Esophagus squamous epithelium (tissue), 5 donors: ENCODE measurements at places on chromosomes 3 and 15.

DNA sequence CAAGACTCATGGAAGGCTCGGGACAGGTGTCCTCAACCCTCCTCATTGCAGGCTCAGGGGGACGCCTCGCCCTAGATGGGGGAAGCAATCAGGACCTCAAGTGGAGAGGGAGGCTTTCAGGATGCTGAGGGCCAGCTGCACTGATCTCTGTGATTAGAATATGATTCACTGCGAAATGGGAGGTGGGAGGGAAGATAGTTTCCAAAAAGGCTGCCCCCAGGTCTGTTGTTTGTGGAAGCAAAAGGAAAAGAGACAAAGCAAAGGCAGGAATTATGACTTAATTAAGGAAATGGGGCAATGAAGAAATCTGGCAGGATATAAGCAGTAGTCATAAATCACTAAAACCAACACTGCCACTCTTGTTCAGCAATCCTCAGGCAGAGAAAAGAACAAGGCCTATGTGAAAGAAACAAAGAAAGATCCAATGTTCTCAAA lies 85.6 kb upstream of the ABHD17C start:
- no peak for DNase-seq

GRCh38 chr3:13935494-13936094 lies 55.7 kb upstream of the WNT7A start:
- no peak for DNase-seq

GRCh38 chr3:9314796-9315195 lies 48.1 kb upstream of the THUMPD3 start:
- DNase-seq = no peak

GRCh38 chr3:46281551-46281950 lies 39.3 kb downstream of the CCR3 start:
- no peak for DNase-seq

DNA sequence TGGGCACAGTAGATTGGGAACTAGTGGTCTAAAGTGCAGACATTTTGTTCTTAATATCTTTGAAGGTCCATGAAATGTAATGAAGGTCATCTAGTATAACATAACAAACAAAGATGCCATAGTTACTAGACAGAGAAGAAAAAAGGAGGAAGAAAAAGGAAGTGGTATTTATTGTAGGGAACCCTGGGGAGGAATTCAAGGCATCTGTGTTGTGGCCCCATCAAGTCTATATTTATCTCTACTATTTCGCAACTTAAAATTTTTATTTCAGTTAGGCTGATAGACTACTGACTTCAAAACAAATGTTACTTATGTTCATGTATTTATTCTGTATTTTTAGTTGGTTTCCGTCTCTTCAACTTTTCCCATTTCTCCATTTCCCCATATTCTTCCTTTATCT lies 48.9 kb upstream of the ZDHHC23 start:
- no peak for DNase-seq

DNA sequence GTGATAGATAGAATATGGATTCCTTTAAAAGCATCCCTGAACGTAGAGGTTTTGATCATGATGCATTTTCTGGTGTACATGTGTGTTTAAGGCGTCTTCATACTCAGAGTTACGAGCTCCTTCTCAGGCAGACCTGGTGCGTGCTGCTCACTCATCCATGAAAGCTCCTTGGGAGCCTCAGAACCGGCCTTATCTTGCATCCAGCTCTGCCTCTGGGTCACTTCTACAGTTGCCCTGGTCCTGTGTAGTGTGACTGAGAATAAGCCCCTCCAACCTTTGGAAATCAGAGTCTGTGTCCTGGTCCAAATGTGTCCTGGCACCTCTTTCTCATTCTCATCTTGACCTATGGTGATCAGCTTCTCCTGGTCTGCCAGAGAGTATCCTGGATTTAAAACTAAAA lies 17.3 kb upstream of the RARRES1 start:
- no peak for DNase-seq

DNA sequence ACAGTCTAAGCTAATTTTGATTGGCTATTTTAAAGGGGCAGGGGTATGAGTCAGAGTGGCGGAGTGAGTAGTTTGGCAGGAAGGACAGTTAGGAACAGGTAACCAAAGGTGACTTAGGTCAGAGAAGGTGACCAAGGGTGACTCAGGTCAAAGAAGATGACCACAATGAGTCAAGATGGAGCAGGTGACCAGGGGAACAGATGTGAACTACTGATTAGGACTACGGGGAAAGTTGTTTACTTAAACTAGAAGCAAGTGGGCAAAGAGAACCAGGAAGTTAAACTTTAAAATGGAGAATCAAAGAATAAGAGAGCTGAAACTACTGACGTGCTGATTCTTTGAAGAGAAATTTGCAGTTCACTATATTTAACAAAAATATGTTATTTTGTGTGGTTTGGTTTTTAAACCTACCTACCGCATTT lies 14.1 kb upstream of the CA12 start:
- no peak for DNase-seq

DNA sequence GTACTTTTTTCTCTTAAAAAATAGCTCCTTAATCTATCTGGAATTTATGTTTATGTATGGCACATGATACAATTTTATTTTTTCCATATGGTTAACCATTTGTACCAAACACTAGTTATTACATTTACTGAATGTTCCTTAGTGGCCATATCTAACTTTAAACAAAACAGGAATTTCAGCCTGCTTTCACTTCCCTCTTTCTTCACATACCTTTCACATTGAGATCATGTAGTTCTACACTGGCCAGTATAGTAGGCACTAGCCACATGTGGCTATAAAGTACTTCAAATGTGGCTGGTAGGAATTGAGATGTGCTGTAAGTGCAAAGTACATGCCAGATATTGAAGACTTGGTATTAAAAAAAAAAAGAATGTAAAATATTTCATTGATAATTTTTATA lies 4.7 kb upstream of the RYK start:
- no peak for DNase-seq

GRCh38 chr3:49295489-49296058 lies 18.5 kb upstream of the C3orf62 start:
- no peak for DNase-seq

DNA sequence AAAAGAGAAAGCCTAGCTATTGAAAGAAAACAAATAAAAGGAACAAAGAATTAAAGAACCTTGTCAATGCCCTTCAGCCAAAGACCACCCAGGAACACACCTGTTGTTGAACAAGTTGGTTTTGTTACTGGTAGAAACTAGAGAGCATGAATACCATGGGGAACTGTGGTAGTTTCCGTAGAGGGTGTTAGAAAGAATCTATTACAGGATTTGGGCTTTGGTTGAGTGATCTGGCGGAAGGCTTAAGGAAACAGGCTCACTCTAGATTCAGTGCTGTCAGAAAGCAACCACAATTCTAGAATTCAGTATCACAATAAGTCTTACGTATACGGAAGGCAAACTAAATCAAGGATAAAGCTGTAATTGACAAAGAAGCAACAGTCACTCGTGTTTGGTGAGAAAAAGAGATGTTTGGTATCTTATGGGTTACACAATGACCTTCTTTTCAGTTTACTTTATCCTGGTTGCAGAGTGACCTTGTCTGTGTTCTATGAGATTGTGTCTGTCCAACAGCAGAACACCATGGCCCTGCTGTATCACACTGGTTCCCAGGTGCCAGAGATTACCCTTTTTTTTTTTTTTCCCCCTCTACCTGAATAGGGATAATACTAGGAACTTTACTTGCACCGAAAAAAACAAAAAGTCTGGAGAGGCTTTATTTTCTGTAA lies 265.9 kb downstream of the SHQ1 start:
- no peak for DNase-seq

- DNase-seq = no peak
These were observed 179.4 kb downstream of the SATB1 start for GRCh38 chr3:18245721-18246120.

DNA sequence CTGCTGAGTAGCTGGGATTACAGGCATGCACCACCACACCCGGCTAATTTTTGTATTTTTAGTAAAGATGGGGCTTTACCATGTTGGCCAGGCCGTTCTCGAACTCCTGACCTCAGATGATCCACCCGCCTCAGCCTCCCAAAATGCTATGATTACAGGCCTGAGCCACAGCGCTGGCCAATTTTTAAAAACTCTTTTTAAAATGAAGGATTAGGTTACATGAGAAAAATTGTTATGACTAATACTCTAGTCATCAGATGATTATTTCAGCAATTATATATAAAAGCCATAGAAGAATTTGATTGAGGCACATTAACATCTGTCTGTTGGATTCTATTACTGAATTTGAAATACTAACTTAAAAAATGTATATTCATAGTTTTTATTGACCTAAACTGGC lies 134.1 kb upstream of the MNS1 start:
- DNase-seq = no peak

DNA sequence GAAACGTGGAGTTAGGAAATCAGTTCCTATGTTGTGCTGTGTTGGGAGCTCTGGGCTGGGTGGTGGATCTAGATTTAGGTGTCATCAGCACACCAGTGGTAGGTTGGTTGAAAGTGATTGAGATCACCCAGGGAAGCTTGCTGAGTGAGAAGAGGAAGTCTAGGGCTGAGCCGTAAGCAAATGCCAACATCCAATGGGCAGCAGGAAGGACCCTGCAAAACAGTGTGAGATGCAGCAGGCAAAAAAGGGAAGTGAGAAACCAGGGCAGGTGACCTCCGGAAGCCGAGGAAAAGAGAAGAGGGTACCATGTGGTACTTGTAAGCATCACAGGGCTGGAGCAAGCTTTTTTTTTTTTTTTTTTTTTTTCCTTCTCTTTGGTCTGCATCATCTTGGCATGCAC lies 15.9 kb upstream of the COPG1 start:
- DNase-seq = peak; percentile 15

- no peak for DNase-seq
These were observed 103.7 kb downstream of the FRMD4B start for GRCh38 chr3:69282181-69282580.

GRCh38 chr3:53807117-53807810 lies 39.0 kb downstream of the CHDH start:
- no peak for DNase-seq

DNA sequence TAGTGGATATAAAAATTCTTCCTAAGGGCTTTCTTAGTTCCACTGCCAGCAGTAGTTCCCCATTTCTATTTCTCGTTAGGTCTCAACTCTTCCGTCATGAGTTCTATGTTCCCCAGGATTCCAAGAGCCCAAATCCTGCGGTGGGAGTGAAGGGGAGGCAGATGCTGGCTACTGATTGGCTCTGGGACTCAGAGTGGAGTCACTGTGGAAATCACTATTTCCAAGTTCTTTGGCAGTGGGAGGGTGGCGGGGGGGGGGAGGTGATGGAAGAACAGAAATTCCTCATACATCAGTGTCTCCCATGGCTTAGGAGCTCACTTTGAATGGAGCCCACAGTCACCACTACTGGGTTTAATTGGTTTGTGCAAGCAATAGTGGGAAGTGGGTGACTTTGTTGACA lies 5.6 kb downstream of the CCR1 start:
- DNase-seq = no peak

DNA sequence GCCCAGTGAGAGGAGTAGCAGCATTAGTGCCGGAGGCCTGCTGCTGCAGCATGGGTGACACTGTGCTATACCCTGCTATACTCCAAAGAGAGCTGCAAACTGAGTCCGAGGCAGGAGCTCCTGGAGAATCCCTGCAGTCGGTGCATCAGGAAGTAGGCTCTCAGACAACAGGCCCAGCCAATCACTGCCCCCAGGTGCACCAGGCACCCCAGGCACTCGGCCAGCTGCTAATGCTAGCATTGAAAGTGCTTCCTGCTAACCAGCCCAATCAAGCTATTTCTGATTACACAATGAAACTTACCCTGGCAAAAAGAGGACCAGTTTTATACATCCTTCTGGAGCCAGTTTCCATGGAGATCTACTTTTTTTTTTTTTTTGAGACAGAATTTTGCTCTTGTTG lies 45.6 kb upstream of the IREB2 start:
- DNase-seq = no peak

DNA sequence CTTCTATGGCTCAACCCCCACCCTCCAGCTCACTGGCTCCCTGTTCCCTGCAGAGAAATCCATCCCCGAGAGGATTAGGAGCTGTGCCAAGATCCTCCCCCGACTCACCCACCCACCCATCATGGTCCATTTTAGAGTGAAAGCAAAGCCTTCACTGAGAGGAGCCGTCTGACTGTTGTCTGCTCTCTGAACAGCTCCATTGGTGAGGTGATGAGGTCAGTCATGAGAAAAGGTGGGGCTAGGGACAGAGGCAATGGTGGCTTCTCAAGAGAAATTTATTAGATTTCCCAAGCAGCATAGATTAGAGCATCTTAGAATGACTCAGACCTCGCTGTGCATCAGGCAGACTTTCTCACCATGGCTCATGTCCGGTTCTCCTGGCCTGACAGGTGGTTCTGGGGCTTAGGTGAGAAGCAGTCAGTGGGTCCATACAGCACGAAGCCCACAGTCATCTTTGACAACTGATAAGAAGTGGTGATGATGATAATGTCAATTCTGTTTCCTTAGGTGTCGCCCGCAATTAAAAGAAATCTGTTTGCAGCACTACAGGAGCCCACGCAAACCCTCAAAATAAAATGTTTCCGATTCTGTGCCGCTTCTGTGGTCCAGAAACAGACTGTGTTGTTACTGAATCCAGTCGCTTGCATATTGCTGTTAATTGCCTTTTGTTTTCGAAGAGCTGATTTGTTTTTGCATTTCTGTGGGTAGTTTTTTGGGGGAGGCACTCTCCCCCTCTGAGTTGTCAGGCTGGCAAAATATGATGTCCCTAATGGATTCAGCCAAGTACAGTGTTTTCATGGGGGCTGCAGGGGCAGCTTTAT lies 24.8 kb upstream of the RHO start:
- no peak for DNase-seq

- no peak for DNase-seq
These were observed 58.4 kb upstream of the POLG start for GRCh38 chr15:89393056-89393455.

GRCh38 chr15:100186960-100187359 lies 154.8 kb downstream of the ADAMTS17 start:
- no peak for DNase-seq

DNA sequence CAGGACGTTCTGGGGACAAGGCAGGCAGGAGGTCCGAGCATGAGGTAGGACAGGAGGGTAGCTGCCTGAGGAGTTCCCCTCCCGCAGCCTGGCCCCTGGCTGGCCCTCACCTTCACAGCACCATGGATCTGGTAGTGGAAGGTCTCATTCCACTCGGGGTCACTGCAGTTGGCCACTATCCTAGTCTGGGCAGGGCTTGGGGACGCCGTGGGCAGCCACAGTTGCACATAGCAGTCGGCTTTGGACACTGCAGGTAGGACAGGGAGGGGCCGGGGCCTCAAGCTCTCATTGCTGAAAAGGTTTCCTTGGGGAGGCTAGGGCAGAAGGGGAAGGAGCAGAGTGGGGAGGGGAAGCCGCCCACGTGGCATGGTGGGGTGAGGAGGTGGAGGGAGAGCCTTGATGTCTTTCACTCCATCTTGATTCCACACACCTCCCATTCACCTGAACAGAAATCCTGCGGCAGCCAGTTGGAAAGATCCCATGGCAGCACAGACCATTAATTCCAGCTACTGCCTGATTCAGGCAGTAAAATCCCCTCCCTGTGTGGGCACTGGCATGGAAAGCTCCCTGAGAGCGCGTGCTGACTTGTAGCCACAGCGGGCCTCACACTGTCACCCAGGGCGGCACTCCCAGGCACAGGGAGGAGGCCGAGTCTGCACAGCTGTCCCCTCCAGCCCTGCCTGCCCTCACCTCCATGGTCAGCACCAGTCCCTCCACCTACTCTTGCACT lies 2.1 kb downstream of the PLA2G4F start:
- no peak for DNase-seq

- DNase-seq = no peak
These were observed 1.0 kb upstream of the MCM2 start for GRCh38 chr3:127597020-127597771.

GRCh38 chr3:112813723-112814171 lies 32.9 kb downstream of the CD200R1L start:
- DNase-seq = no peak
